Activated CD8-positive, alpha-beta T cell treated with anti-CD3 and anti-CD28 coated beads, Interleukin-2, amount 10 ng/mL, durations not matched to agents 7 days and 5 days (primary cell): ENCODE measurements at places on chromosomes 11 and 22.

GRCh38 chr11:1049431-1049891 lies 12.9 kb upstream of the MUC6 start:
- no peak for DNase-seq

GRCh38 chr11:455566-456147 lies 5.6 kb downstream of the PTDSS2 start:
- DNase-seq, result no peak

GRCh38 chr11:114073828-114074381 lies 14.4 kb downstream of the ZBTB16 start:
- peak; percentile 63 for DNase-seq

- DNase-seq, result no peak
Measured at GRCh38 chr11:1858154-1858553, 5.3 kb downstream of the LSP1 start.

GRCh38 chr11:2369896-2370295 lies 7.2 kb upstream of the CD81 start:
- no peak for DNase-seq

DNA sequence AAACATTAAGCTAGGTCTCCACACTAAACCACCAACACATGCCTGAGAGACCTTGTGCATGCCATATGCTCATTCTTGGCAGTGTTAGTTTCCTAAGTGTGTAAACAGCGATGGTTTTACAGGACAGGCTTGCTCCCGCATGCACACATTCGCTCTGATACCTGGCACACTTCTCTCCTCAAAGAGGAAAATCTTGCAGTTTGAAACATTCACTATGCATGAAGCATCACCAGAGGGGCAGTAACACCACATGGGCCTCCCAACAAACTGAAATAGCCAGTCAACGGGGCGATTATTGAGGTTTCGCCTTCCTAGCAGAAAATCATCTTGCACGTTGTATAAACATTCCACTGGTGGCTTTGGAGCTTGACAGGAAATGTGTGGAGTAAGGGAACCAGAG lies 52.6 kb downstream of the ABTB2 start:
- no peak for DNase-seq

GRCh38 chr22:46062971-46063631 lies 86.1 kb upstream of the WNT7B start:
- no peak for DNase-seq

- DNase-seq, result no peak
Measured at GRCh38 chr11:10990637-10991193, 132.9 kb upstream of the ZBED5 start.

DNA sequence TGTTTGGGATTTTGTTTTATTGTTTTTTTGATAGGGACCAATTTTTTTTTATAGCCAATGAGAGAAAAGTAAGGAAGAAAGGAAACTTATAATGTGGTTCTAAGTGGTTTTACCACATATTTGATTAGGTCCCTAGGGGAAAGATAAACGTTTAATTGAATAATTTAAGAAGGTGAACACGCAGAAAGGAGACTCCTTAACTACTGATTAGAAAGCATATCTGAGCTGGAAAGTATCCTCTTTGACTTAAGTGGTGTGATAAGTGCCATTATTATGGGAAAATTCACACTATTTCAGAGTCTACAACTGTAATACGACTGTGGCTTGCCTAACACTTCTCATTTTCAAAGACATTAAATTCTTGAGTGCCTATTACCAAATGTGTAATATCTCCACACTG lies 106.5 kb upstream of the GRAMD1B start:
- no peak for DNase-seq

GRCh38 chr22:40113696-40114095 lies 64.0 kb upstream of the TNRC6B start:
- no peak for DNase-seq

GRCh38 chr11:123251657-123252344 lies 56.8 kb upstream of the CLMP start:
- no peak for DNase-seq

GRCh38 chr11:112962579-112963367 lies 1.6 kb downstream of the NCAM1 start:
- no peak for DNase-seq

GRCh38 chr11:32137869-32138268 lies 47.0 kb downstream of the RCN1 start:
- DNase-seq, result no peak

DNA sequence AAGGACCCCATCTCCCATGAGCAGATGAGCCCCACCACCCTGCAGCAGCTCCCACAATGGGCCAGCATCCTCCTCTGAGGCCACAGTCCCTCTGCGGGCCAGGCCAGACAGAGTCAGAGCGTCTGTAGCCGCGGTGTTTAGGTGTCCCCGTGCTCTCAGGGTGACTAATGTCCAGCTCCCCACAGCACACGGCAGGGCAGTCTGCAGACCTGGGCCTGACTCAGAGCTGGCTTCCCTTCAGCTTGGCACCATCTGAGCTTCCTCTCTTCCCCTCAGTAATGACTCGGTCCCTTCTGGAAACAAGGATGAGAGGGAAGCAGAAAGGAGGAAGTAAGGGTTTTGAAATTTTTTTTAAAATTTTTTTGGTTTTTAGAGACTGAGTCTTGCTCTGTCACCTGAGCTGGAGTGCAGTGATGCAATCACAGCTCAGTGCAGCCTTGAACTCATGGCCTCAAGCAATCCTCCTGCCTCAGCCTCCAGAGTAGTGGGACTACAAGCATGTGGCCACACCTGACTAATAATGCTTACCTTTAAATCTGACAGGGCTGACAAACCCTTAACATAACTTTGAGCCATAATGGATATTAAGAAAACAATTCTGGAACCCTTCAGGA lies 28.5 kb downstream of the LRRC74B start:
- DNase-seq, result no peak

- no peak for DNase-seq
Measured at GRCh38 chr22:39617970-39618757, 47.6 kb downstream of the CACNA1I start.

GRCh38 chr11:2090172-2091111 lies 48.7 kb downstream of the IGF2 start:
- no peak for DNase-seq

GRCh38 chr11:15278128-15278527 lies 163.4 kb downstream of the INSC start:
- DNase-seq, result no peak

DNA sequence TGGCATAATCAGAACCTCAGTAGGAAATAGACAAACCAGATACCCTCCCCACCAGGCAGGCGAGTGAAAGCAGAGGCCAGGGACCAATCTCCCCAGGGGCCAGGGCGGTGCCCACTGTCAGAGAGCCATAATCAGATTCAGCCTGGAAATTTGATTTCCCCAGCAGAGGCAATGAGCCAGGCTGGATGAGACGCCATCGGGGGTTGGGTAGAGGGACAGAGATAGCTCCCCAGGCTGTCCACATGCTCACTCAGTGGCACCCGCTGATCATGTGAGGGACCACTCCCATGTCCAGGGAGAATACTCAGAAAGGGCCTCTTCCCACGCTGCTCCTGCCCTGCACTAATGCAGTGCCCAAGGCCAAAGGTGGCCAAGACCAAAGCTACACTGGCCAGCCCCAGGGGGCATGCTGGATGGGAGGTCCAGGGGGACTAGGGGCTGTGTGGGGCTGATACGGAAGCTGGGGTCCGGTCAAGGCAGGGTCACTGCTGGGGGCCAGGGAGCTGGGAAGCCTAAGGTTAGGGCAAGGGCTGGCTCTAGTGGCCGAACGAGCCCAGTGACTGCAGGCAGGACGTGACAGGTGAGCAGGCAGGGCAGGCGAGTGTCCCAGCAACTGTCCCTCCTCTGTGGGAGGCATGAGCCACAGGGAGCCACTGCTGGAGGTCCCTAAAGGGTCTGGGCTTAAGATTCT lies 19.8 kb downstream of the ARVCF start:
- DNase-seq, result no peak

GRCh38 chr11:84130646-84131427 lies 844.7 kb upstream of the CCDC90B start:
- DNase-seq, result no peak

DNA sequence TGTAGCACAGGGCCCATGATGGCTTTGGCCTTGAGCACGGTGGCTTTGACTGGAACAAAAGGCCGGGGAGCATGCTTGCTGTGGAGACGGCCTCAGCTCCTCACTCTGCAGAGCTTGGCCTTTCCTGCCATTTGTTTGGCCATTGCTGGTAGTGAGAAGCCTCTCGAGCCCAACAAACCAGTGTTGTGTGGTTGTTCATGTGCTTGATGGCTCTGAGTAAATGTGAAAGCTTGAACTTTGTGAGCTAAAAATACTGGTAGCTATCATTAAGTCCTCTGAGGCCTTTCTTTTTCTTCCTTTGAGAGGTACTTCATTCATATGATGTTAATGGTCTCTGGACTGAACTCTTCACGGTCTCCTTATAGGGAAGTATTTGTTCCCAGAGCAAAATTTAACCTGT lies 39.6 kb downstream of the NAT10 start:
- DNase-seq, result no peak

- DNase-seq, result no peak
Measured at GRCh38 chr11:68215087-68215445, 2.0 kb upstream of the KMT5B start.

DNA sequence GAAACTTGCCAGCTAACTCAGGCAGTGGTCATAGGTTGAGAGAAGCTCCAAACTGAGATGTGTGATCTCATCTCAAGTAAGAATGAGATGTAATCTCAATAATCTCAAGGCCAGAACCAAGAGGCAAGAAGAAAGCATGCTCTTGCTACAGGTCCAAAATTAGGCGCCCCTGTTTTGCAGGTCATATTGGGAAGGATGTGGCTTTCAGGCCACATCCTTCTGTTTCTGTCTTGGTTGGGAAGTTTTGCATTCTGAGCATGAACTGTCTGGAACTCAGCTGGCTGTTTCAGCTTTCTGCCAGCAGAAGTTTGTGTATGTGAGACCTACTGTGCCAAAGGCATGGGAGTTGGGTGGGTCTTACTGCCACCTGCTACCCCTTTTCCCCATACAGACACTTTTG lies 67.5 kb upstream of the MS4A8 start:
- no peak for DNase-seq

- peak; percentile 66 for DNase-seq
Measured at GRCh38 chr11:118892514-118892913, 8.8 kb downstream of the CXCR5 start.

DNA sequence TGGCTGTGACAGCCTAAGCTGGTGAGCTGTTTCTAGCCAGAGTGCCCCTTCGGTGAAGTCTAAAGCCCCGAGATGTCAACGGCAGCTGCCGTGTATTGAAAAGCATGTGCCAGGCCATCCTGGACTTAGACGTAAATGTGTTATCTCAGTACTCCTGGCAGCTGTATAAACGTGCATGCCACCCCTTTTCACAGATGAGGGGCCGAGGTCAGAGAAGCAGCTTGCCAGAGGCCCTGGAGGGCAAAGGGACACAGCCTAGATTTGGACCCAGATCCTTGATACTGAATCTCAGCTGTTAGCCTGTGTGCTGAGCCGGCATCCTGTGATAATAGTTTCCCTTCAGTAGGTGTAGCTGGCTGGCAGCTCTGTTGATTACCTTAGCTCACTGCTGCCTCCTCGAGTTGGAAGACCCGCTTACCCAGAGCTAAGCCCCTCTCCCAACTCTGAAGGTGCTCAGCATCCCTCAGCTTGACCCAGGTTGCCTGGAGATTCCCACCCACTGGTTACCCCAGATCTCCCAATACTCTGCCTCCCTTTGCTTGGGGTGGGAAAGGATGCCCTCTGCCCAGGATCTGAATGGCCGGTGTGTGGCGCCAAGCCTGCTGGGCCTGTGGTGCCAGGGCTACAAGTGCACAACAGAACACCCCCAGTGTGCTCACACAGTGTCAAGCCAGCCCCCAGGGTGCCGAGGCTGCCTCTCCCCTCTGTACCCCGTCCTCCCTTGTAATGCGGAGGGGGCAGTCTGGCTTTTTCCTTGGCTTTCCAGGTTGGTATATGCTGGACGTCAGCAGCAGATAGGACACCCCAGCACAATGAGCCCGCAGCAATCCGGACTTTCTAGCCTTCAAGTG lies 59.8 kb upstream of the WNT7B start:
- peak; percentile 76 for DNase-seq

GRCh38 chr11:23564370-23564769 lies 704.1 kb upstream of the CCDC179 start:
- DNase-seq, result no peak

DNA sequence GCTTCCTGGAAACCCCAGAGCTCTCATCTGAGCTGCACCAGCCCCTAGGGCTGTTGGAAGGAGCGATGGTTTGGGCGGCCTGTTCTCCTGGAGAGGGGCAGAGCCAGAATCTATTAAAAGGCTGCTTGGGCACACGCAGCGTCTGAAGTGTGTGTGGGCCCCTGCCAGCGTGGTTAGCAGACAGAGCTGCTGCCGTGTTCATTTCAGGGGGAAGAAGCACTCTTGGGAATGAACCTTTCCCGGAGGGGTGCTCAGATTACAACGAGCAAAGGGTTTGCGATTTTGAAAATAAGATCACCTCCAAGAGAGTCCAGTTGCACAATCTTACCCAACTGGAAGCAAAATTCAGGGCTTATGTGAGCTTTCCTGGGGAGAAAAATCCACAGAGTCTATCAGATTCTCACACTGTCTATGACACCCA lies 12.9 kb downstream of the ANO1 start:
- DNase-seq, result no peak

DNA sequence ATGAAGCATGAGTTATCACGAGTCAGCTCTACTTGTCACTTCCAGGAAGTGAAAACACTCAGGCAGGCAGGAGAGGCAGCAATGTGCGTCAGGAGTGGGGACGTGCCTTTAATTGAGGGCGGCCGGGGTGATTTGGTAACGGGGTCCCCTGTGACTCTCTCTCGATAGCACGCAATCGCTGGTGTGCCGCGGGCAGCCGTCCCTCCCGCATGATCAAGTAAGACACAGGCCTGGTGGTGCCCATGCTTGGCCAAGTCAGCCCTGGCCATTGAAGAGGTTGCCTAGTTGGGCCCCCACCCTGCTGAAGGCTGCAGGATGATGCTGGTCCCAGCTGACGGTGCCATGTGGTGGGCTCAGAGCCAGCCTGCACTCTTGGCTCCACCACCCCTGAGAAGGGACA lies 29.7 kb downstream of the CACNG2 start:
- DNase-seq, result no peak

- DNase-seq, result no peak
Measured at GRCh38 chr22:30159561-30160353, 79.5 kb downstream of the HORMAD2 start.

DNA sequence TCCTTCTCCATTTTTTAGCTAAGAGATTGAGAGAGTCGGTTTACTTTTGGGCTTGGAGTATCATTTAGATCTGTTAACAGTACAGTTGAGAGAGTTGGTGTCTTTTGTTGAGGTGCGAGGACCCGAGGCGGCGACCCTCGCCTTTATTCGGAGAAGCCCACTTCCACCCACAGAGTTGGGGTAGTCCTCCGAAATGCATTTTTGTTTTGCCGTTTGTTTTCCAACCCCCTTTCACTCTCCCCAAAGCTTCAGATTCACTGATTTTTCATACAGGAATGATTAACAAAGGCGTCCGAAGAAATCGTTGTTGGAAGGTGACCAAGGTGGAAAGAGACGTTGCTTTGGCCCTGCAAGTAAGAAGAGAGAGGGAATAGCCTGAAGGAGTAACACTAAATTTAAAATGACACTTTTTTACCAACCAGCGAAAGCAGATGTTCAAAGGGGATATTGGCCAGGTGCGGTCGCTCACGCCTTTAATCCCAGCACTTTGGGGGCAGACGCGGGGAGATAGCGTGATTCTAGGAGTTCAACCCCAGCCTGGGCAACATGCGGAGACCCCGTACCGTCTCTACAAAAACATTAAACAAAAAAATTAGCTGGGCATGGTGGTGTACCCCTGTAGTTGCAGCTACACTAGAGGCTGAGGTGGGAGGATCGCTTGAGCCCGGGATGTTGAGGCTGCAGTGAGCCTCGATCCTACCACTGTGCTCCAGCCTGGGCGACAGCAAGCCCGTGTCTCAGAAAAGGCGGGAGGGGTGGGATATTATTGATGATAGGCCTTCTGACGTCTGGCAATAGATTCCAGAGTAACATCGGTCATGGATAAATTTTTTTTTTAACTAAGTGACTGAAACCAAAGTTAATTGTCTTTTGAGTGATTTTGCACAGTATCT lies 899 bp upstream of the RAB30 start:
- no peak for DNase-seq
